Islet precursor cell (in vitro differentiated cells): ENCODE measurements at places on chromosomes 7 and 10.
A peak's percentile ranks its signal among the peaks of the same experiment; 100 is the strongest.

DNA sequence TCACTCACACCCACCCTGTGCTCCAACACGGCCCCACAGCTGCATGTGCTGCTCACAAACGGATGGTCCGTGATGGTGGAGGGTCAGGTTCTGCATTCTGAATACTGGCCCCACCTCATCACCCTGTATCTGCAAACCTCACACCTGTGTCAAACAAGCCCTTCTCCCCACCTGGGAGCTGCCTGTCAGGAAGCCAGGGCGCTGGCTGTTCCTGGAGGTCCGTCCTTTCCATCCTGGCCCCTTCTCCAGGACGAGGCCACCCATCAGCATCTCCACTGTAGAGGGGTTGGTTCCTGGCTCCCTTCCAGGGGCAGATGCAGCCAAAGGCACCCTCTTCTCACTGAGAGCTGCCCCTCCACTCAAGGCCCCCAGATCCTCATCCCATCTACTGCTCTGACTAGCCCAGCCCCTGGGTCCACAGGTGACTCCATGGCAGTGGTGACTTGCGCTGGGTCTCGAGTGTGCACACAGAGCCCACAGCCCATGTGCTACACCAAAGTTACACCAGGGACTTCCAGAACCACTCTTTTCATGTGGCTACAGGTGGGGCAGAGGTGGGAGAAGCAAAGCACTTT is 229.4 kb downstream of the TNS3 start:
- DNase-seq, result no peak

DNA sequence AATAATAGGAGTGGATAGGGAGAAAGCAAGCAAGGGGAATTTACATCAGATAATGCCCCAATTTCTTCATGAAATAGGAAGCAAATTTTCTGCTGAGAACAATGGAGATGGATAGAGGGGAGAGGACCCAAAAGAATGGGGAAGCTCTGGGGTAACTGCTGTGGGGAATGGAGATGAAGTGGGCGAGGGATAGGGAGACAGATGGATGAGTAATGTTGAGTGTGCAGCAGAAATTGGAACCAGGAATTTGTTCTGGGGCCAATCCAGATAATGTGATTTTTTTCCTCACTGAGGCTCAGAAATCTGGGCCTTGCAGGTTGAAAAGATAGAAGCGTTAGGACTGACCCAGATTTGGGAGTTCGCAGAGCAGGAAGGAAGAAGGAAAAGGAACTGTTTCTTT is 24.5 kb upstream of the MRC1 start:
- no peak for DNase-seq

GRCh38 chr10:6576326-6576725 is 3.8 kb downstream of the PRKCQ start:
- DNase-seq, result no peak

DNA sequence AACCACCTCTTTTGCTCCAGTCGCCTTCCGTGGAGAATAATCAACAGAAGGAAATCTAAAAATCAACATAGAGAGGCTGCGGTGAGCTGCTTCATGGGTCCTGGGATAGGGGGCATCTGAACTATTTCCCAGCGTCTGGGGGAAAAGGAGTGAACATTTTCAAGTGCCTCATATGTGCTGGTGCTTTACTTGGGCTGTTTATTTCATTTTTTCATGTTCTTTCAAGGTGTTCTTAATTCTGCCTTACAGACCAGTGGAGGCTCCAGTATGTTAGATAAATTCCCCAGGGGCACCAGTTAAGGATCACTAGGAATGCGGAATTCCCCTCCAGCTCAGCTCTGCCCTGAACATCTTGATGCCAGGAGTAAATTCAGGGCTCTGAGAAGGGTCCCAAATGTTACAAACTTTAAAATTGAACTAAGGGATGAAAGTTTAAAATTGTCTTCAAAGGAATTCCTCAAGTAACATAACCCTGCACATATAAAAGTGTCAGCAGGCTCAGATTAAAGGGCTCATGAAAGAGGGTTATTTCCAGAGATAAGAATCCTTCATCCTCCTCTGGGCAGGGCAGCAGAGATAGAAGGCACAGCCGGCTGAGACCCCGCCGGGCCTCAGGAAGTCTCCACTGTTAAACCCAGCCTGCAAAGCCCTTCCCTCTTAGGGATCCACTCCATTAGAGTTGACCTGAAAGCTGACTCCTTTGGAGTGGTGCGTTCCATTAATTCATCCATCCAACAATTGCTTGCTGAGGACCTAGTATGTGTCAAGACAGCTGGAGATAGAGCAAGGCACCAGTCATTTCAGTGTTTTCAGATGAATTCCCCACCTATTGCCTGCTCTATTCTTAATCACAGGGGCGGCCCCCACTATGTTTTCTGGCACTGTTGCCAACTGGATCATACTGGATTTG is 345.8 kb downstream of the KCNMA1 start:
- peak; percentile 76 for DNase-seq

DNA sequence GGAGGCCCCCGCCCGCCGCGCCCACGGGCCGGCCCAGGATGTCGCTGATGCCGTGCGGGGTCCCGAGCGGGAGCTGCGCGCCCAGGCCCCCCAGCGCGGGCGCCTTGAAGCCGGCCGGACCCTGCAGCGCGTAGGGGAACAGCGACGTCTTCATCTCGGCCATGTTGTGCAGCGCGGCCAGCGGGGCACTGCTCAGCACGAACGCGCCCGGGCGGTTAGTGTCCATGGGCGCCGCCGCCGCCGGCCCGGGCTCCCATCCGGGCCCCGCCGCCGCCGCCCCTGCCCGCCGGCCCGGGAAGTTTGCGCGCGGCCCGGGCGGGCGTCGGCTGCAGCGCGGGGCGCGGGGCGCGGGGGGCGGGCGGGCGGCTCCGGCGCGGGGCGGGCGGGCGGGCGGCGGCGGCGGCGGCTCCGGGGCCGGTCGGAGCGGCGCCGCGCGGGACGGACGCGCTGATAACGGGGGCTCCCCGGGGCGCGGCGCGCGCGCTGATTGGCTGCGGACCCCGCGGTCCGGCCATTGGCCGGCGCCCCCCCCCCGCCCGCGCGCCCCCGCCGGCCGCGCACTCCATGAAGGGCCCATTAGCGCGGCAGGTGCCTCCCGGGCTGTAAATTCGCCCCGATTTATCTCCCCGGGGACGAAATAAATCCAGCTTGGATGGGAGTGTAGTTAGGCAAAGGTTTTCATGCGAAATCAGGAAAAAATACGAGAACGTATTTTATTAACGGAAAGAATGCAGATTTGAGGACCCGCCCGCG is at the start of gene NKX6-2:
NKX6-2 (minus strand) TSS at position 425 of the 753 bp plus-strand sequence; CDS start at position 226, 199 bp downstream.
- no peak for DNase-seq

GRCh38 chr7:92740700-92741126 is 95.7 kb downstream of the CDK6 start:
- DNase-seq, result peak; percentile 92

DNA sequence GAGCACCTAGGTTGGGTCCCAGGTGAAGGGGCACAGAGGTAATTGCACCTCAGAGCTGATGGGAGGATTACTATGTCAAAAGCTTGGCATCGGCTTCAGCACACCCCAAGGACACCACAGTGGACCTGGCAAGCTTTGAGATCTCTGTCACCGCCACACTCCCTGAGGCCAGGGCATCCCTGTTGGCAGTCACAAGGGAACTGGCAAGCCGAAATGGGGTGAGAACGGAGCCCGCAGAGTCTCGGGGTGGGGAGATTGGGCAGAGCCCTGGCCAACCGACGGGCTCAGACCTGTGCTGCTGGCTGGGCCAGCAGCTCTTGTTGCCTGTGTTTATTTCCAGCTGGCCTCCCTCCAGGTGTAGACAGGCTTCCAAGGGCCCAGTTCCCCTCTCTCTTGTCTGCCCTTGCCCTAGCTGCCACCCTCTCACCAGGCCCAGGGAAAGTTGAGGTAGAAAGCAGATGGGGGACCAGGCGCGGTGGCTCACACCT is 2.5 kb downstream of the HSPB1 start:
- no peak for DNase-seq

DNA sequence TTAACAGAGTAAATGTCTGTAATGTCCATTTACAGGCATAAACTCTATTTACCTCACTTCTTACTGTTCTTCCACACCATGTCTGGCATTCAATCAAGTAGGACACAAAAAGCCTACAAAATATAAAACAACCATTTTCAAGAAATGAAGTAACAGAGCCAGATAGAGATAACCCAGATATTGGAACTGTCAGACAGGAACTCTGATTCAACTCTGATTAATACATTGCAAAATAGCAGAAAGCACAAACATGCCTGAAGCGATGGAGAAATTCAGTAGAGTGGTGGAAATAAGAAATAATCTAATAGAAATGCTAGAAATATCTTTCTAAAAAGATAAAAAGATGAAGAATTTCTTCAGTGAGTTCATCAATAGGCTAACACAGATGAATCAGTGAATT is 964.4 kb downstream of the PCDH15 start:
- DNase-seq, result no peak

DNA sequence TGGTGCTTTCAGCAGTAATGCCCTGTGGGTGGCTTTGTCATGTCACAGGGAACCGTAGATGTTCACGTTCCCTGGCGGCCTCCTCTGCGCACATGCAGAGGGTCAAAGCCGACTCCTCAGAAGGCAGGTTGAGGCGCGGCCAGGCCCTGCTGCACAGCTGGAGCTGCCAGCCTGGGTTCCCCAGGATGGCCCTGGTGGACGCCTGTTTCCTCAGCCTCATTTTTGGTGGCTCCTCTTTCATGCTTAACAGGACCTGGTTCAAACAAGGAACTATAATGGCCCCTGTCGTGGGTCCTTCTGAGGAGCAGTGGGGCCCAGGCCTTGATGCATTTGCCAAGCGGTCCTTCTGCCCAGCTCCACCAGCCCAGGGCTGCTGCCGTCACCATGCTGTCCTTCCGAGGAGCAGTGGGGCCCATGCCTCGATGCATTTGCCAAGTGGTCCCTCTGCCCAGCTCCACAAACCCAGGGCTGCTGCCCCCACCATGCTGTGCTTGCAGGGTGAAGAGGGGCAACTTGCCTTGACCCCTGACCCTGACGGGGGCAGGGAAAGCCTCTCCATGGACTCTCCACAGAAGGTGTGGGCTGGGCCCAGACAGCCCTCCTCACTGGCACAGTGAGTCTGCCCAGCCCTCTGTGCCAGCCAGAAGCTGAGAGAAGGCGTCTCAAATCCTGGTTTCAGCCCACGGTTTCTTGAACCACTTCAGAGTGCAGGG is 338.2 kb downstream of the TCERG1L start:
- no peak for DNase-seq

DNA sequence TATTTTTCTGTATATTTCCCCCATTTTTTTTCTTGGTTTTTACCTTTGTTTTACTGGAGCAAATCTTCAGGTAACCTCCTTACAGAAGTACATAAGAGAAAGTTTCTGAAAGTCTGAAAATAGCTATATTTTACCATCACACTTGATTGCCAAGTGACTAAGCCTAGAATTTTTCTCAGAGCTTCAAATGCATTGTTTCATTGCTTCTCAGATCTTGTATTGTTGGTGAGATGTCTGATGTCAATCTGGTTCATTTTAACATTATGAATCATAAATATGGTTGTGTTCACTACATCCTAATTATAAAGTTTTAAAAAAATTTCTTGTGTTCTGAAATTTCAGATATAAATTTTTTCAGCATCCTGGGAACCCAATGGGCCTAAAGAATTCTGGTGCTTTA is 228.2 kb downstream of the AHR start:
- no peak for DNase-seq

DNA sequence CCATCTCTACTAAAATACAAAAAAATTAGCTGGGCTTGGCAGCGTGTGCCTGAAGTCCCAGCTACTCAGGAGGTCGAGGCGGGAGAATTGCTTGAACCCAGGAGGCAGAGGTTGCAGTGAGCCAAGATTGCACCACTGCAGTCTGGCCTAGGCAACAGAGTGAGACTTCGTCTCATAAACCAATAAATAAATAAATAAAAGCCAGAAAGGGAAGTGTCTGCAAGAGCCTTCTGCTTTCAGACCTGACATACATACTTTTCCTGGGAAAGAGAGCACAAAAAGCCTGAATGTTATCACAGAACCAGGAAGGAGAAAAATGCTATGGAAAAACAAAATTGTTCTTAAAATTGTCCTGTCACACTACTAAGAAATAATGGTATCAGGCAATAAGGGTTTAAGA is 4.1 kb upstream of the KIF5B start:
- DNase-seq, result no peak

- DNase-seq, result no peak
Measured at GRCh38 chr7:131056007-131056406, 271.7 kb upstream of the MKLN1 start.
